ENCODE measurements at places on chromosomes 2 and 18.

- peaks cover 4% of the 10 kb centered on the region for H3K4me1 ChIP-seq
- H3K36me3 ChIP-seq: no peaks in the 10 kb centered on the region
- no peak overlapping the region for H3K4me3 ChIP-seq
- no peak overlapping the region for H3K27ac ChIP-seq
Observed at GRCh38 chr18:31500051-31500688, 2.2 kb downstream of the DSG2 start.

GRCh38 chr18:79260510-79260909 lies 135.2 kb upstream of the NFATC1 start:
- peak overlapping the region; percentile 7 for H3K27ac ChIP-seq
- H3K4me3 ChIP-seq: no peak overlapping the region
- H3K4me1 ChIP-seq: peaks cover 15% of the 10 kb centered on the region
- no peaks in the 10 kb centered on the region for H3K27me3 ChIP-seq
- H3K36me3 ChIP-seq: peaks cover 41% of the 10 kb centered on the region

DNA sequence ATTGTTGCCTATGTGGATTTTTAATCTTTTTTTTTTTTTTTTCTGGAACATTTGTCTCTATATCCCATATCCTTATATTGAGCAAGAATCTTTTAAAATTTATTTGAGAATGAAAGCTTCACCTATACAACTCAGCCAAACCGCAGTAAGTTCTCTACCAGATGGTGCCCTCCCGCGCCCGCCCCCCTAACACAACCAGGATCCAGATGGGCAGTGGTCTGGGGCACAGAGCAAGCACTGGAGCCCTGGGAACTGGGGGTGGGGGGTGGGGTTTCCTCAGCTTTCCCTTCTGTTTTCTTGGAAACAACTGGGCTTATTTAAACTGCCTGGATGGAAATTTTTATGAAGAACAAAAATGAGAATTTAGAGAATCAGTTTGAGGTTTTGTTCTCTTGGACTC lies 74.6 kb downstream of the ACAA2 start:
- H3K27ac ChIP-seq: no peak overlapping the region
- DNase-seq: no peak
- no peaks in the 10 kb centered on the region for H3K4me1 ChIP-seq
- H3K4me3 ChIP-seq: no peak overlapping the region

DNA sequence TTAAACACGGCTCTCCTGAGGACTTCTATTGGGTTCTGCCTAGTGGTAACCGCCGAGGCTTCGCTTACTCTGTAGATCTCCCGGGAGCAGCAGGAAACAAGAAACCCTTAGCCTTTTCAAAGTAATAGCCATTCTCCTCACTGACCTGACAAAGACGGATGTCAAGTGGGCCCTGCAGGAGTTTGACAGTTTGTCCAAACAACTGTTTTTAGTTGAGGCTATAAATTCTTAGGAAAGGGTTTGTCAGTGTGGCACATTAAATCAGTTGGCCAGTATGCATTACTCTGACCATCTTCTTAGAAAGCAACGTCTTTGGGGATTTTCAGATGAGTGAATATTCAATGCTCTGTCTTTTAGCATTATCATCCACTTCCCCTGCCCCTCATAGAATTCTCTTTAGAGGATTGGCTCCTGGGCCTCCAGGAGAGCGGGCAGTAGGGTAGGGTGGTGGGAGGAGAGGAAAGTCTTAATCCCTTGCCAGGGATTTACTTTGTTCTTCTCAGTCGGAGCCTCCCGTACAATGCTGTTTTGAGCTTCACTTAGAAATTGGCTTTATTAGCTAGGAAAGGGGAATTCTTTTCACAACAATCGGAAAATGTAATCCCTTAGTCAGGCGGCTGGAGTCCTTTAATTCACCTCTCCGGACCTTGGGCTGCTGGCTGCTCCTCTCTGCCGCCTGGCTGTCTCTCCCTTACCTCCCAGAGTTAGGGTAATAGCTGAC lies 13.3 kb upstream of the C18orf32 start:
- peaks cover 23% of the 10 kb centered on the region for H3K27me3 ChIP-seq
- H3K4me3 ChIP-seq: no peak overlapping the region
- no peak for DNase-seq
- H3K36me3 ChIP-seq: no peaks in the 10 kb centered on the region
- no peaks in the 10 kb centered on the region for H3K4me1 ChIP-seq

GRCh38 chr2:150919901-150920300 lies 341.8 kb downstream of the RBM43 start:
- peaks cover under 1% of the 10 kb centered on the region for H3K27me3 ChIP-seq
- H3K4me3 ChIP-seq: no peak overlapping the region
- no peak overlapping the region for H3K27ac ChIP-seq

DNA sequence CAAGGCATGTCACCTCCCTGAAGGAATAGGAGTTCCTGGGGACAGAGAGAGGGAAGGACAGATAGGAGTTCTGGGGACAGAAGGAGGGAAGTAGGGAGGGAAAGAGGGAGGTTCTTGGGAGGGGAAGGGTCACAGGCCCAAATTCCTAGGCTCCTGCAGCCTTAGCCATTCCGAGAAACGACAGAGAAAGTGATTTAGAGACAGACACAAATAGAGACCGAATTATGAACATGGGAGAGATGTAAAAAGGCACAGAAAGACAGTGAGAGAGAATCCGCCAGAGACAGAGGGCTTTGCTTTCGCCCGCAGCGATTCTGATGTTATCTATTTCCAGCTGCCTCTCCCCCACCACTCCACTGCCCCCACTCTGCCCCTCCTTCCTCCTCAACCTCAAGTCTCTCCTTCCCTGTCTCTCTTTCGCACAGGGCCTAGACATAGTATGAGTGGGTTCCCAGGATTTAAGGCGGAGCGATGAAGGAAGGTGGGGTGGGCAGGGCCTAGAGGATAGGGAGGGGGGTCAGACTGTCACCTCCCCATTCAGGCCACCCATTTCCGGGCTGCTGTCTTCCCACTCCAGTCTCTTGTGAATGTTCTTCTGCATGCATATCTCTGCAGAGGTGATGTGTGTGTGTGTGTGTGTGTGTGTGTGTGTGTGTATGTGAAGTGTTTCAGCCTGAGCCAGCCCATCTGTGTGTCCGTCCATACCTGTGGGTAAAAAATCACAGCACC lies 3.3 kb upstream of the WNT6 start:
- H3K27ac ChIP-seq: no peak overlapping the region
- H3K36me3 ChIP-seq: peaks cover 6% of the 10 kb centered on the region
- no peak overlapping the region for H3K4me3 ChIP-seq
- DNase-seq: no peak
- peaks cover 21% of the 10 kb centered on the region for H3K4me1 ChIP-seq

DNA sequence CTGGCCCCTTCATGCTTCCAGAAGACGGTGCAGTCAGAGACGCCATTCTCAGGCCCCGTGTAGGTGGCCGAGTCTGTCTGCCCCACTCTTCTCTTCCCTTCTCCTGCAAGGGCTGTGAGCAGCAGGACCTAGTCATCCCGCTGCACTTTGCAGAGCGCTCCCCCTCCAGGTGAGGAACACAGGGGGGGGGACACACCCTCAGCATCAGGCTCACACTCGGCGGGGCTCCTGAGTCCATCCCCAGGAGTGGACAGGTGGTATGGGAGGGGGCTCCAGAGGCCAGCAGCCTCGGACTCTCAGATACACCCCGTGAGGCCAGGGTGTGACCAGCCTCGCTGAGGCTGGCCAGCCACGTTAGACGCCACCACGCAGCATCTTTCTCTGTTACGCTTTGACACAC lies 460.5 kb upstream of the MYT1L start:
- H3K36me3 ChIP-seq: no peaks in the 10 kb centered on the region
- H3K27ac ChIP-seq: no peak overlapping the region
- H3K27me3 ChIP-seq: no peaks in the 10 kb centered on the region
- no peaks in the 10 kb centered on the region for H3K4me1 ChIP-seq
- no peak overlapping the region for H3K4me3 ChIP-seq

DNA sequence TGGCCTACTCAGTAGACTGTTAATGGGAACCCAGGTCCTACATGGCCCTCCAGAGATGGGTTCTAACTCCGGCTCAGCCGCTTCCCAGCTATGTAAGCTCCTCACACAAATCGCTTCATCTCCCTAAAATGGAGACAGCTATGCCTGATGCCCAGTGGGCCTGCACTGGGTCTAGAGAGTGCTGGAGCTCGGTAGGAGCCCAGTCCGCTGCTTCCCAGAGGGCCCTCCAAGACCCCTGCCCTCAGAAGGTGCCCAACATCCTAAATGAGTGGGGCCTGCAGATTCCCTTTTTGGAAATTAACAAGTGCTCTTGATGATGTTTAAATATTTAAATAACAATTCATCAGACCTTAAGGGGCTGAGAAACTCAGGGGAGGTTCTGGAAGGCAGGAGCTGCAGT lies 47.1 kb downstream of the HS1BP3 start:
- no peaks in the 10 kb centered on the region for H3K36me3 ChIP-seq
- no peak for DNase-seq
- no peaks in the 10 kb centered on the region for H3K27me3 ChIP-seq
- no peaks in the 10 kb centered on the region for H3K4me1 ChIP-seq

DNA sequence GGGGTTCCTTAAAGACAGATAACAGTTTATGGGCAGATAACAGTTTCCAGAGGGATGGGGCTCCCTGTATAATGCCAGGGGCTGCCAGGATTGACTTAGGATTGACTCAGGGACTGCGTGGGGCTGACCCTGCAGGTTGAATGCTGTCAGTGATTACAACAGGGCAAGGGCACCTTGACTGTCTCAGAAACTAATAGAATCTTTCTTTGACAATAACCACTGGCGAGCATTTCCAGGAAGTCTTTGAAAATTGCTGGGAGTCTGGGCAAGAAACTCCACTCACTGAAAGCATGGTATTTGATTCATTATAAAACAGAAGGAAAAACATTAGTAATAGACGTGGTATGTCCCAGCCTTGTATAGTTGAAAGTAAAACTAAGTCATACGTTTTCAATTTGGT lies 101.0 kb downstream of the GPD2 start:
- H3K4me1 ChIP-seq: peaks cover 29% of the 10 kb centered on the region
- H3K4me3 ChIP-seq: no peak overlapping the region
- DNase-seq: no peak
- peaks cover 8% of the 10 kb centered on the region for H3K36me3 ChIP-seq
- H3K27ac ChIP-seq: no peak overlapping the region
